Activated T-helper 1 cell treated with anti-CD3 and anti-CD28 coated beads, Interleukin-2, amount 50 U/mL, for 16 hours (primary cell): ENCODE measurements at places on chromosomes 1 and 21.

- no peak for DNase-seq
Observed at GRCh38 chr1:39335216-39335615, 130.7 kb downstream of the MACF1 start.

DNA sequence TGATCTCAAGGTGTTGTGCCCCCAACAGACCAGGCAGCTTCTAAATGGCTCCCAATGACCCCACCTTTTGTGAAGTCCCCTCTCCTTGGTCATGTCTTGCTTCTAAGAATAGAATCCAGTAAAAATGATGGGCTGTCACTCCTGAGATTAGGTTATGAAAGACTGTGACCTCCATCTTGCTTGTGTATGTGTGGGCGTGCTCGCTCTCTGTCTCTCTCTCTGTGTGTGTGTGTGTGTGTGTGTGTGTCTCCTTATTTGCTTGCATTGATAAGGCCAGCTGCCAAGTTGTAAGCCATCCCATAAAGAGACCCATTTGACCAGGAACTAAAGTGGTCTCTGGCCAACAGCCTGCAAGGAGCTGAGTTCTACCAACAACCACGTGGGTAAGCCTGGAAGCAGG, 22.9 kb upstream of the TMEM51 start:
- DNase-seq = no peak

DNA sequence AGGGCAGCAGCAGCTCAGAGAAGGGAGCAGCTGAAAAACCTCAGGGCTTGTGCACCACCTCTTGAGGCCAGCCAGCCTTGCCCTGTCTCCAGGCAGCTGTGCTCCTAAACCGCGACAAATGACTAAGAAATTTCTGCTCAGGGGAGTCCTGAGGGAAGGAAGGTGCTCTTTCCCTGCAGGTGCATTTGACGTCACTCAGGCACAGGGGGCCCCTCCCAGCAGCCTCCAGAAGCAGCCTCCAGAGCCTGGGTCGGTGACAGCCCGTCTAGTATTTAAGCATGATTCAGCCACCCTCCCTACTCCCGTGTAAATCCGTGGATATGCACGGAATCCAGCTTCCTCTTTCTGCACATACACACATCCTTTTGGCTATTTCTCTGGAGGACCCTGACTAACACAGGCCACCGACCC, 560.5 kb downstream of the KIF26B start:
- no peak for DNase-seq

DNA sequence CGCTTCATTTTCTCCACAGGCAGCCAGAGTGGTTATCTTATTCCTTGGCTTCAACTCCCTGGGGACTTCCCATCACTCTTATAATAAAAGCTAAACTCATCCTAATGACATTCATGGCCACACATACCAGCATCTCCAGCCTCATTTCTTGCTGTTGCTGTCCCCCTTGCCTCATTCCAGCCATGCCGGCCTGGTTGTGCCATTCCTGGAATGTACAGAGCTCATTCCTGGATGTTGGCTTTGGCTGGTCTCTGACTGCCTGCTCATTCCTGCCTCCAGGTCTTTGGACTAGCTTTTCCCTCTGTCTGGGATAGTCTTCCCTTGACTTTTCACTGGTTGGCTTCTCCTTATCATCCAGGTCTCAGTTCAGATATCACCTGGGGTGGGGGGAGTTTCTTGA, 2.4 kb upstream of the PEF1 start:
- DNase-seq = no peak

DNA sequence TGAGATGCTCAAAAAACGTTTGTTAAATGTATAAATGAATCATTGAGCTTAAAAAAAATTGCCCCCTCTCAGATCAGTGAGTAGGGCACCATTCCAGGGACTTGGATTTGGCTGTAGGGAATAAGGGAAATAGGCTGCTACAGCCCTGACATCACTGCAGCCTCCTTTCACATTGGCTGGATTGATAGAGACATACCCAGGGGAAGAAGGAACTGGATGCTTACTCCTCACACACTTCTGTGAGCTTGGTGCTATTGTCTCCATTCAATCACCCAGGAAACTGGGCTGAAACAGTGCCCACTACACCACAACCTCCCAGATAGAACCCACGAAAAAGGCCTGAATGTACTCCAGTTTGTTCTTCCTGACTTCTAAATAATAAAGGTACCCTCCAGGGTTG, 87.2 kb downstream of the TGFBR3 start:
- no peak for DNase-seq

DNA sequence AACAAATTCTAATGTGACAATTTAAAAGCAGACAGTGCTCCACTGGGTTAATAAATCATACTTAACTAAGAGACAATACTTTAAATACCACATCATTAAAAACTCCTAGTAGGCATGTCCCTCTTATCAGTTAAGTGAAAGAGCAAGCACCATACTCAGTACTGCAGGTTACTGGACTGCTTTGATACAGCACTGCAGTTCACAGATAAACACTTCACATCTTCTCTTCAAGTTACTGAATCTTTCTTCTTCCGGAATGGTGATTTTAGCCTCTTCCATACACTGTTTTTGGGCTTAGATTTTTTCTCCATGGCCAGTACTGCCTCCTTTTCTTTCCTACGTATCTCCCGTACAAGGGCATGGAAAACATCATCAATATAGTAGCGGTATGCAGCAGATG, 11.0 kb downstream of the RIT1 start:
- no peak for DNase-seq

- DNase-seq = no peak
Observed at GRCh38 chr1:179586107-179586823, 5.4 kb upstream of the TDRD5 start.

DNA sequence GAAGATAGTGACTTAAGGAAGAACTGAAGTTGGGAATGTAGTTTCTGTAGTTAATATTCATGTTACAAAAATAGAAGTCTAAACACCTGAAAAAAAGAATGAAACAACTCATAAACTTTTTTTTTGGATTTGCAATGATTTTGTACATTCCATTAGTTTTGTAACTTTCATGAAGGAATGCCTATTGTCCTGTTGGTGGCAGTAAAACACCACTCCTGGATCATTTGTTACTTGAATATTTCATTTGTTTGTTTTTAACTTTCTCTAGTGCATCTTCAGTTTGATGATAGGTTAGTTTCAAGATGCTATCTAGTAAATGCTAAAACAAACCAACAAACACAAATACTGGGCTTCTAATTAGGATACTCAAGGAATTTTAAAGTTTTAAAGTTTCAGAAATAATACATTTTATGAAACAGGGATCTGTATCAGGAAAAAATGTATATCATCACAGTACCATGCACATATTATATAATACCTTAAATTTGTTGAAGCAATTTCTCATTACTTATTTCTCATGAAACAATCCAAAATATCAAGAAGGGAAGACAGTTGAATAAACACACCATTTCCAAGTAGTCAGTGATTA, 229.7 kb upstream of the CACYBP start:
- no peak for DNase-seq

DNA sequence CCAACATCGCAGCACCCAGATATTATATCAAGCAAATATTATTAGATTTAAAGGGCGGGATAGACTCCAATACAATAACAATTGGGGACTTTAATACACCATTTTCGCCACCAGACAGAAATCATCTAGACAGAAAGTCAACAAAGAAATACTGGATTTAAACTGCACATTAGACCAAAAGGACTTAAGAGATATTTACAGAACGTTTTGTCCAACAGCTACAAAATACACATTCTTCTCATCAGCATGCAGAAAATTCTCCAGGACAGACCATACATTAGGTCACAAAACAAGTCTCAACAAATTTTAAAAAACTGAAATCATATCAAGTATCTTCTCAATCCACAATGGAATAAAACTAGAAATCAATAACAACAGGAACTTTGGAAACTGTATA, 121.2 kb downstream of the ACBD6 start:
- no peak for DNase-seq

- DNase-seq = no peak
Observed at GRCh38 chr1:165686121-165686970, 12.0 kb downstream of the ALDH9A1 start.

GRCh38 chr1:43034195-43034658, 75.6 kb upstream of the SLC2A1 start:
- DNase-seq = no peak

DNA sequence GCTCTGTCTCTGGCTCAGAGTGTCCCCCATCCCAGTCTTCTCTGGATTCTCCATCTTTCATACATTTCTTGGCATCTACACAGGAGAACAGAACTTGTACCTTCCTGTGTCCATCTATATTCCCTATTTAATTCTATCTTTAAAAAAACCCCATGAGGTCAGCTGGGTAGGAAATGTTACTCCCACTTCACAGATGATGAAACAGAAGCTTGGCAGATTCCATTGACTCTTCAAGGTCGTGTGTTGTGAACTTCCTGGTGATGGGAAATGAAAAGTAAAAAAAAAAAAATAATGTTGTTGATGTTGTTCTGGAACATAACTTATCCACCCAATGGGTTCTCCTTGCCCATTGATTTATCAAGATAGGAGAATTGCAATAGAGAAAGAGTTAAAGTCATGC, 8.9 kb downstream of the CHI3L2 start:
- DNase-seq = no peak

DNA sequence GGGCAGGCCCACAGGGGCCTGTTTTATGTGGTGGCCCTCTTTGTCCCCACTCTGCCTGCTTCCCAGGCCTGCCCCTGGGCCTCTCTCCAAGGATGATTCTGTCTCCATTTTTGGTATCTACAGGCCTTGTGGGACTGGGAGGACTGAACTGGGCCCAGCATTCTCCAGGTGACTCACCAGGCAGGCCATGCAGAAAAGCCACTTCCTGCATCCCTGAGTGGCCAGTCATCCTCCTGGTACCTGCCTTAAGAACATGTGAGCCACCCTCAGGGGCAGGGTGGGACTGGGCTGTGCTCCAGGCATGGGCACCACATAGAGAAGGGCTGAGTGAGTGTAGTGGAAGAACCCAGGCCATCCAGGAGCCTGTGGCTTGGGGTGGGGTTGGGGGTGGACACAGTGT, 20.0 kb upstream of the BCAR3 start:
- DNase-seq = no peak

DNA sequence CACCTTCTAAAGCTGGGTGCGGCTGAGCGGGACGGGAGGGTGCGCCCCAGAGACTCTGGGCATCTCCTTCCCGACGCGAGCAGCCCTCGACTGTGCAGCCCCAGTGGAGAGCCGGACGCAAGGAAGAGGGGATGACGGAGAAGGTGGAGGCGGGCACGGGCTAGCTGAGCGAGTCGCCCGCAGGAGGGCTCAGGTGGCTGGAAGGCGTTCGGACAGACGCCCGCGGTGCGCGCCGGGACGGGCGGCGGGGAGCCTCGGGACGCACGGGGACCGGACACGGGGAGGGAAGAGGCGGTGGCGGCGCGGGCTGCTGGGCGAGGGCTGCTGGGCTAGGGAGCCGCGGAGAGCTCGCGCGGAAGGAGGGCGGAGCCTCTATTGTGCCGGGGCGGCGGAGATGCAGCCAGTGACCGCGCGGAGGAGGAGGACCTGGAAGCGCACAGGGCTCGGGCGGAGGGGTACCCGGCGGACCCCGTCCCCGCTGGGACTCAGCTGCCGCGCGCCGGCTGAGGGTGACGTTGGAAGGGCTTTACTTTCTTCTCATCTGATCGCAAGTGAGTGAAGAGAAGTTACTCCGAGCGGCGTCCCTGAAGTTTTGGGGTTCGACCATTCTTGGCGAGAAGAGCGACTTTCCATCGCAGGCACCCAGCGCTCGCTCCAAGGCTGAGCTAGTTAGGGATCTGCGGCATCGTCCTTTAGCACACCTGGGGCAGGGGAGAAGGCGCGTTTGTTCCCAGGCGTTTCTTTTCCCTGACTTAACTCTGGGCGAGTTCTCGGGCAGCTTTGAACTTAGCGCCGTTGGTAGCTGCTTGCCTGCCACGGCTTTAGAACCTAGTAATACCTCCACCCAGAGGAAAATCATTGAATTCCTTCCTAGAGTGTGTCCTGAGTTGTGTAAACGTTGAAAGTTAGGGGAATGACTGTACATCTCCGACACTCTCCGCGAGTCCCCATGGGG, at the start of gene OLFML2B:
TSS of gene OLFML2B (minus strand) at position 323 of the 955 bp plus-strand sequence. CDS start 439 bp downstream, outside the sequence.
- DNase-seq = peak; percentile 15

- peak; percentile 12 for DNase-seq
Observed at GRCh38 chr1:94039514-94039870, 81.5 kb downstream of the ABCA4 start.

- no peak for DNase-seq
Observed at GRCh38 chr1:187725216-187725615, 896.5 kb downstream of the PLA2G4A start.
